ENCODE measurements at places on chromosomes 16 and 17. TPM values are rescaled to one million over a fixed set of nuclear protein-coding genes. Genes with fewer than 3 reads are reported as not detected.

GRCh38 chr17:56545106-56545505, 48.4 kb upstream of the NOG start:
- H3K27ac ChIP-seq: no peak overlapping the region
- H3K4me3 ChIP-seq: no peak overlapping the region
- H3K4me1 ChIP-seq: no peaks in the 10 kb centered on the region
- no peaks in the 10 kb centered on the region for H3K27me3 ChIP-seq

The CDK5R1 gene
- total RNA-seq: 1.2 TPM

DNA sequence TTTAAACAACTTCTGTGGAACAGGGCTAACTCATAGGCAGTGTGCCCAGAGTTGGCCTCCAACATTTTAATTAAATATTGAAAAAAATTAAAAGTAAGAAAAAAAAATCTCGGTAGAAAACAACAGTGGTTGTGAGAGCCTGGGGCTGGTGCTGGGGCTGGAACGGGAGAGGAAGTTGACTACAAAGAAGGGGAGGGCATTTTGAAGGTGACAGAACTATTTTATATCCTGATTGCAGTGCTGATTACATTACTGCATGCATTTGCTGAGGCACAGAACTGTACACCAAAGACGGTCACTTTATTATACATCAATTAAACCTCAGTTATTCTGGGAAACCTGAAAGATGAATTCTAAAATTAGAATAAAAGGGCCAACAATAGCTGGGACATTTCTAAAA, 142.5 kb downstream of the PARN start:
- no peaks in the 10 kb centered on the region for H3K36me3 ChIP-seq
- no peaks in the 10 kb centered on the region for H3K27me3 ChIP-seq

- no peak overlapping the region for H3K27ac ChIP-seq
- no peaks in the 10 kb centered on the region for H3K27me3 ChIP-seq
- no peak overlapping the region for H3K4me3 ChIP-seq
- no peaks in the 10 kb centered on the region for H3K4me1 ChIP-seq
- no peak for DNase-seq
- no peaks in the 10 kb centered on the region for H3K36me3 ChIP-seq
Measured at GRCh38 chr16:11521055-11521454, 65.7 kb downstream of the LITAF start.

The TAC4 gene
- not detected for total RNA-seq
